ENCODE measurements at places on chromosomes 7 and 10.

GRCh38 chr7:47737601-47738000 is 155.7 kb upstream of the TNS3 start:
- DNase-seq: no peak

DNA sequence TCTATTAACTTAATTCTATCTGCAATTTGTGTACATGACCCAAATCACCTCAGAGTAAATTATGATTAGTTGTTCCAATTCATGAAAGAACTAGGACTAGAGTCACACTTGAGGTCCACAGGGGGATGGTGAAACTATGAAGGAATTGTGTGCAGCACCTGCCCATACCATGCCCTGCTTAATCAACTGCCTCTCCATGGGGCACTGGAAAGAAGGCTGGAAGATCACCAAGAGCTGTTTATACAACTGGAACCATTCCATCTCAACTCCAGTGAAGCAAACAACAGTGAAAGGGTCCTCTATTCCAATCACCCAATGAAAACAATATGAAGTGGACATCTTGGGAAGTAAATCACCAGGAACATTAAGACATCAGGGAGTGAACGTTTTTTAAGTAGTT is 98.7 kb upstream of the SEMA3D start:
- DNase-seq: no peak

- DNase-seq: peak; percentile 33
Measured at GRCh38 chr10:68332259-68333057, at the start of gene PBLD. TSS of gene PBLD (minus strand) at chr10:68332928. CDS start at chr10:68306844, 26,084 bp downstream.

DNA sequence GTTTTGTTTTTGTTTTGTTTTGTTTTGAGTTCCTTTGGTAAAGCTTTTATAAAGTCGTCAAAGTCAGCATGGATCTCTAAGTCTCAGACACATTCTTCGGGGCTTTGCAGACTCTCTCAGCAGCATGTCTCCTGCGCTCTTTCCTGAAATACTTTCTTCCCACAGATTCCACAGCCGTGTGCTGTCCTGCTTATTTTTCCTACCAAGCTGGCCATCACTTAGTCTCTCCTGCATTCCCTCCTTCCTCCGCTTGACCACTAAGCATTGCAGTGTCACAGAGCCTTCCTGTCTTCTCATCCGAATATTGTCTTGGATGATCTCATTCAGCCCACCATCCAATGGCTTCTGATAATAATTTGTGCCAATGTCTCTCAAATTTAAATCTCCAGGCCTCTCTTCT is 434.3 kb upstream of the C7orf33 start:
- no peak for DNase-seq

- no peak for DNase-seq
Measured at GRCh38 chr10:91598211-91598977, 34.5 kb downstream of the PPP1R3C start.

GRCh38 chr7:45072131-45073030 is 16.4 kb downstream of the NACAD start:
- DNase-seq: no peak

- DNase-seq: no peak
Measured at GRCh38 chr10:46550795-46551700, 5.4 kb downstream of the GPRIN2 start.

GRCh38 chr7:131057794-131058070 is 269.9 kb upstream of the MKLN1 start:
- no peak for DNase-seq

All from NCI-H524 (cell line).